ENCODE measurements at places on chromosomes 3 and 15.
A peak's percentile ranks its signal among the peaks of the same experiment; 100 is the strongest.

- DNase-seq = no peak
Observed at GRCh38 chr15:98905963-98906711, 101.5 kb downstream of the PGPEP1L start.

- no peak for DNase-seq
Observed at GRCh38 chr15:62241135-62241770, 76.2 kb upstream of the C2CD4B start.

GRCh38 chr3:195403841-195404408, 38.9 kb downstream of the ACAP2 start:
- no peak for DNase-seq

DNA sequence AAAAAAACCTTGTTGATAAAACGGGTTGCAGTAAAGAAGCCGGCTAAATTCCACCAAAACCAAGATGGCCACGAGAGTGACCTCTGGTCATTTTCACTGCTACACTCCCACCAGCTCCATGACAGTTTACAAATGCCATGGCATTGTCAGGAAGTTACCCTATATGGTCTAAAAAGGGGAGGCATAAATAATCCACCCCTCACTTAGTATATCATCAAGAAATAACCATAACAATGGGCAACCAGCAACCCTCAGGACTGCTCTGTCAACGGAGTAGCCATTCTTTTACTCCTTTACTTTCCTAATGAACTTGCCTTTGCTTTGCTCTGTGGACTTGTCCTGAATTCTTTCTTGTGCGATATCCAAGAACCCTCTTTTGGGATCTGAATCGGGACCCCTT, 14.4 kb upstream of the CDC25A start:
- no peak for DNase-seq

DNA sequence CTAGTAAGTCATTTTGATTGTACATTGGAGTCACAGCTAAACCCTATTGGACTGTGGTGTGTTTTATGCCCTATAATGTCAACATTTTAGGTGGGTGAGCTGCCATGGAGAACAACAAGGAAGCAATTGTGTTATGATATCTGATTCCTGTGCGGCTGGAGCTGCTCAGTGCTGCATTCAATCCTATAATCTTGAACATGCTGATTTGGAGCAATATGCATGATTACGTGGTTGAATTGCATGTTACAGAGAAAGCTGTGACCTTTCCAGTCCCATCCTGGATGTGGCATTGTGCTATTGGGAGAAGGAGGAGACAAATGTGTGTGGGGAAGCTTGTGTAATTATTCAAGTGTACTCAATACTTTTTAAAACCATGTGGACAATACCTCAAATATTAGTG, 20.1 kb upstream of the C3orf49 start:
- no peak for DNase-seq

DNA sequence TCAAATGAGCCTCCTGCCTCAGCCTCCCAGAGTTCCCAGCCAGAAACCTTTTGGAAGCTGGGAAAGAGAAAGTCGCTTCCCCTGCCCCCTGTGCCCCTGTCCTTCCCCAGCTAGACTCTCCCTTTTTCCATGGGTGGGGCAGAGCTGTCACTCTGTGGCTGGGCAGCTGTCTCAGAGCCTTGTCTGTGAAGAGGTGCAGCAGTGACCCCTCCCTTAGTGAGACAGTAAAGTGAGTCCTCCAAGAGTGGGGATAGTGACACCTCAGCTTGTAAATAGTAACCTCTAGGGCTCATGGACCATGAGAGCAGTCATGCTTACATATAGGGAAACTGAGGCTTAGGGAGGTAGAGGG, 76.3 kb downstream of the SMAD6 start:
- DNase-seq = no peak

- DNase-seq = no peak
Observed at GRCh38 chr15:65201918-65202317, 9.4 kb downstream of the CILP start.

- DNase-seq = no peak
Observed at GRCh38 chr15:70261083-70261482, 163.4 kb upstream of the TLE3 start.

DNA sequence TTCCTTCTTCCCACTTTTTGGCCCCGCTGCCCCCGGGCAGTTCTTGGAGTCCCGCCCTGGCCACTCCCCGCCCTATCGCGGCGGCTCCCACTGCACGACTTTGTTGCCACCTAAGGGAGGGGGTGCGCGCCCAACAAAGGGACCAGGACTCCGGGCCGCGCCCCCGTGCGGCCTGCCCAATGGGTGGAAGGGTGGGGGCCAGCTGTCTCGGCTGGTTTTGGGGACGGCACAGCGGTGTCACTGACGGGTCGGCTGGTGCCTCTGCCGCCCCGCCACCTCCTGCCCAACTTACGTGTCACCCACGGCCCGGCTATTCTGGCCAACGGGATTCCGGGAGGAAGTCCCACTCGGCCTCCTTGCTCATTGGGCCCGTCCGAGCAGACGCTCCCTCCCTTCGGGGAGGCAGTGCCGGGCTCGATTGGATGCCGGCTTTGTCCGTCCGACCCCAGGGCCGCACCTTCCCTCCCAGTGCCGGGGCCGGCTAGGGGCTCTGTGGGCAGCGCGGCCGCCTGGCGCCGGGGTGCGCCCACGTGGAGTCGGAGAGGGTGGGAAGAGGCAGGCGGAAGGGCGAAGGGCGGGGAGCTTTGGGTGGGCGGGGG, at the start of gene GOLIM4:
Gene GOLIM4 (minus strand): TSS at position 314 of the 599 bp plus-strand sequence. CDS start 639 bp downstream, outside the sequence.
- DNase-seq = peak; percentile 94

- DNase-seq = peak; percentile 18
Observed at GRCh38 chr3:84108442-84108971, 850.3 kb upstream of the CADM2 start.

GRCh38 chr3:66567077-66567476, 66.3 kb upstream of the LRIG1 start:
- DNase-seq = no peak

- DNase-seq = no peak
Observed at GRCh38 chr15:86213420-86213819, 133.7 kb downstream of the AGBL1 start.

- DNase-seq = no peak
Observed at GRCh38 chr3:50194903-50195500, 3.6 kb downstream of the GNAT1 start.

- DNase-seq = no peak
Observed at GRCh38 chr3:40055956-40056355, 246.5 kb downstream of the MYRIP start.

- DNase-seq = no peak
Observed at GRCh38 chr3:83928391-83928790, 1030.4 kb upstream of the CADM2 start.

DNA sequence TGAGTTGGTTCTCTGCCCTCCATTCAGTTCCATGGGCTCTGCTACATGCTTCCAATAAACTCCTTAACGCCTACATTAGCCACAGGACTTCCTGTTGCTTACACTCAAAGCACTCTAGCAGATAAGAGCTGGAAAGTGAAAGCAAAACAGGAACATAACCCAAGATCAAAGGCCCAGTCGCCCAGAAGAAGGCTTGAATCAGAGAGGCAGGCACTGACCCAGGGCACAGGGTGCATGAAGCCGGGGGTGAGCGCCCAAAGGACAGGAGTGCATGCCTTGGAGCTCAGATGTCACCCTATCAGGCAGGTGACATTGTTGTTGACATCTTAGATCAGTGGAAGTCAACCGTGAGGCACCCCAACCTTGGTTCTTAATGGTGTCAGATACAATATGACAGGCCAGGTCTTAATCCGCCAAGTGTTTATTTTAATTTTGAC, 235.1 kb downstream of the UACA start:
- DNase-seq = no peak

- no peak for DNase-seq
Observed at GRCh38 chr15:54387799-54388198, 409.6 kb downstream of the UNC13C start.

- no peak for DNase-seq
Observed at GRCh38 chr15:38227941-38228340, 24.7 kb upstream of the SPRED1 start.

DNA sequence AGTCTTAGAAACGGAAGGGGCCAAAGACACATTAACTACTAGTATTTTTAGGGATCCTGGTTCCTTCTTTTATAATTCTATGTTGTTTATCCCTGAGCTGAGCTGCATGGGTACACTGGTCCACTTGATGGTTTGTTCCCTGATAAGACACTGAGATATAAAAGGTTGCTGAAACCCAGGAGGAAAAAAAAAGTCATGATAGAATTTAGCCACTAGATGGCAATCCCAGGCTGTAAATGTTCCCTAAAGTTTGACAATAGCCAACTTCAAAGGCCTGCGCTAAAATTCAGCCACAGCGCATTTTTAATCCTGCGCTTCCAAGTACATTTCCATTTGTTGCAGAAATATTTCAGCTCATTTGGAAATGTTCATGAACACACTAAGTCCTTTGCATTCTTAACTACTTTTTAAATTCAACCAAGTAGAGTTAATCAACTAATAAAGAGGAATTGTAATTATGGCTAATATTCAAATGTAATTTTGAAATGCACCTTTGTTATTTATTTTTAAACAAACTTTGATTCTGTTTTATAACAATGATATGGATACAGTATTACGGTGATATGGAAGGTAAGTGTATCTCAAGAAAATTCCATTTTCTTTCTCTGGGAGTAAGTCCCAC, 249.3 kb upstream of the FEZF2 start:
- no peak for DNase-seq

DNA sequence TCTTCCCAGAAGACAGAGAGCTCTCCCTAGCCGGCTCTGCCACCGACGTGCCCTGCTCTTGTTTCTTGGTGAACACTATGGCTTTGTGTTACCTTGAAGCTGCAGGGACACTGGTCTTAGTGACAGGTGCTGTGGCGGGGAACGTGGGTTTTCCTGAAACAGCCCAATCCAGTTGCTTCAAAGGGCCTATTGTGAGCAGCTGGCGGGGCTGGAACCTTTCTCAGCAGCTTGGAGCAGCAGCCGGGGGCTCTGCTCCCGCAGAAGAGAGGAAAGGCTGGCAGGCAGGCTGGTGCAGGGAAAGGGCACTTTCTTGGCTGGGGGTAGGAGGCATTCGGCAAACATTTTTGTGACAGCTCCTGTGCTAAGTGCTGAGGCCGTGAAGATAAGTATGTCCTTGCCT, 12.8 kb downstream of the MYZAP start:
- DNase-seq = no peak

DNA sequence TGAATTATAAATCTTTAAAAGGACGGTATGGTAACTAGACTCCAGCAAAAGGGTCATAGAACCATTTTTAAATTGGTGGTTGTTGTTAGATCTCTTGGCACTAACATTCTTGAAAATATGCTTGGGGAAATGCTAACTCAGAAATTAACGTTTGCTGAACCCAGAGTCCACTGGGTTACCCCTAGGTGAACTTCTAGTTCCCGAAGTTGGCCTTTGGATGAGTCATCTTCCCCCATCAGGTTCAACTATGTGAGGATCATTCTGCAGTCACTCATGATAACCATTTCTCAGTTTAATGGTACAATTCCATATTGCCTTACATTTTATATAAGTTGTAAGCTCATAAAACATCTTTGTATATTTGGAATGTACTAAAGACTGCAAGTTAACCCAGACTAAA, 204.7 kb downstream of the THSD4 start:
- no peak for DNase-seq

DNA sequence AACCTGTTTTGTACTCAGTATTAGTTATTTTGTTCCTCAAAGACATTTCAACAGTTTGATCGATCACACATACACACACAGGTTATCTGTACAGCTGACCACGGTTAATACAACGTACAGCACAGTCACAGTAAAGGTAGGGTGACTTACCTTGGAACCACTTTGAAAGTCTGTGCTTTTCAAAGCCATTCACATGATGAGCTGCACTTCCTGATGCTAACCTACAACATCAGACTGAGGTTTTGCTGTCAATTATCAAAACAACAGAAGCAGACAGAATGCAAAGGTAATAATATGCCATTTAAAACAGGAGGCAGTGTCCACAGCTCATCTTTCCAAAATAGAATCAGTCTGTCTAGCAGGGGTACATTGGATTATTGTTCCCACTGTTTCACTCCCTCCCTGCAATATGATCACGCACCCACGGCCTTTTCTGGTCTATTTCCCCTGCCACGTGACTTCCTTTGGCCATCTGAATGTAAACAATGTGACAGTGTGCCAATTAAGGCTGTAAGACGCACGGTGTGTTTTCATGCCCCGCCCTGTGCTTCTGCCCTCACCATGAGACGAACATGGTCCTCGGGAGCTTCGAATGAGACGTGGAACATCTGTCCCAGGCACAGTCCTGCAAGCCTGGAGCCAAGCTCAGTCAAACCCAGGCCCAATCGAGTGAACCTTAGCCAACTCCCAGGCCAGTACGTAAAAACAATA, 102.4 kb downstream of the FMN1 start:
- DNase-seq = no peak

DNA sequence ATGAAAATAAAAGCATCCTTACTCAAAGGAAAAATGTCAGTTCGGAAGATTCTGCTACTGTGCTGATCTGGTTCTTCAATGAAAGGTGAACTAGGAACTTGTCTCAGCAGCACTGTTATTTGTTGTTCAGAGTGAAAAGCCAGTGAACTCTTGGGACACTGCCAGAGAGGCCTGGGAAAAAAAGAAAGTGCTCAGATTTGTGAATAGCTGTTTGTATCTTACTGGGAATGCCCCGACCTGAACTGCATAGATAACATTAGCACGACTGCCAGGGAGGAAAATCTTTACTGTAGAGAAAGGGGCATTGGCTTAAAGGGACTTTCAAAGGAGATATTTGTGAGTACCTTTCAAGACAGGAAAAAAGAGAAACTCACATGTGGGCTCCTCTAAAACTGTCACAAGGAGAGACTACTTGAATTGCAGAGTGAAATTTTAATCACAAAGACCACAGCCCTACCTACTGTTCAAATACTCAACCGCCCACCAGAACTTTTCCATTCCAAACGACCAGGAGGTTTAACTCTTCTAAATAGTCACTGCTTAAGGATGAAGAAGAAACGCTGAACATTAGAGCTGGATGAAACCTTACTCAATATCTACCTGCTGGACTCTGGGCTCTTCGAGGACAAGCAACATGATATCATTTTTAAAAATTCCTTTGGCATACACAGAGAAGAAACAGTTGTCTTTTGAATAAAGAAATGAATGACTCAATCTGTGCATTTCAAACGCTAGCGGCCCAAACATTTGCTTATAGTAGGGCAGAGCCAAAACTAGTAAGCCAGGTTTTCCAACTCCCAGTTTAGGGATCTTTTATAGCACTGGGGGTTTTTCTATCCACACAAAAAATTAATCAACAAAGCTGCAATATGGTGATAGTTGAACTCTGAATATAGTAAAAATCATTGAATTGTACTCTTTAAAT, 13.4 kb downstream of the TAMM41 start:
- no peak for DNase-seq

GRCh38 chr3:107938143-107938542, 152.7 kb downstream of the CD47 start:
- peak; percentile 17 for DNase-seq

- DNase-seq = no peak
Observed at GRCh38 chr3:171809611-171809860, 747 bp downstream of the PLD1 start.

DNA sequence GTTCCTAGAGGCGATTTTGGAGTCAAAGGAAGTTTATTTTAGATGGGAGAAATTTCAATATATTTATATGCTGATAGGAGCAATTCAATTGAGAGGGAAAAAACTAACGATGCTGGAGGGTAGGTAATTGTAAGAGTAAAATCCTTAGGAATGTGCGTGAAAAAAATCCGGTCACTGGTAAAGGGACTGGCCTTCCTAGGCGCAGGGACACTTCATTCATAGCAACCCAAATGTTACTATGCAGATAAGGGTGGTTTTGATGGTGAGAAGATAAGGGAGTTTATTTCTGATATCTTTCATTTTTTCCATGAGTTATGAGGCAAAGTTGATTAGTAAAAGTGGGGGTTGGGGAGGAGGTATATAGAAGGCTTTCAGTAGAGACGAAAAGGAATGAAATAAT, 1.1 kb upstream of the PIAS1 start:
- DNase-seq = no peak

- DNase-seq = no peak
Observed at GRCh38 chr3:129989414-129989813, 14.9 kb downstream of the TRH start.

Measured in T1000 (cell line).